ENCODE measurements at places on chromosomes 4 and X. TPM values are rescaled to one million over a fixed set of nuclear protein-coding genes. Genes with fewer than 3 reads are reported as not detected.

The ZNF518B gene
- 31.2 TPM for polyA plus RNA-seq

The ARX gene
- 42.8 TPM for polyA plus RNA-seq

The MMRN1 gene
- 2.2 TPM for polyA plus RNA-seq

The ADH6 gene
- not detected for polyA plus RNA-seq

The KLHL5 gene
- polyA plus RNA-seq = 33.8 TPM

The VSIG4 gene
- polyA plus RNA-seq = not detected

The PCDH10 gene
- polyA plus RNA-seq = 37.0 TPM

The KDR gene
- not detected for polyA plus RNA-seq

The HPSE gene
- 0.16 TPM for polyA plus RNA-seq

The TRIM2 gene
- polyA plus RNA-seq = 218 TPM

The CYSLTR1 gene
- polyA plus RNA-seq = not detected

The TMEM35A gene
- polyA plus RNA-seq = 244 TPM

The FRG2 gene
- polyA plus RNA-seq = not detected

The ZFP42 gene
- polyA plus RNA-seq = not detected

The TEX11 gene
- not detected for polyA plus RNA-seq

The TMEM156 gene
- not detected for polyA plus RNA-seq

The SLC34A2 gene
- not detected for polyA plus RNA-seq

The SMIM10L2A gene
- polyA plus RNA-seq = 4.7 TPM

The EFHC2 gene
- 0.22 TPM for polyA plus RNA-seq

The STK32B gene
- 42.8 TPM for polyA plus RNA-seq

The CHRDL1 gene
- polyA plus RNA-seq = 3.3 TPM

The S100G gene
- polyA plus RNA-seq = not detected

The HTATSF1 gene
- polyA plus RNA-seq = 137 TPM

The EPGN gene
- not detected for polyA plus RNA-seq

The MCF2 gene
- polyA plus RNA-seq = 11.1 TPM

The XG gene
- 0.42 TPM for polyA plus RNA-seq

The TIGD4 gene
- polyA plus RNA-seq = 3.3 TPM

The VCX2 gene
- polyA plus RNA-seq = not detected

The SEL1L3 gene
- polyA plus RNA-seq = 2.7 TPM

The REELD1 gene
- polyA plus RNA-seq = not detected

The GASK1B gene
- 0.40 TPM for polyA plus RNA-seq

The VEGFD gene
- polyA plus RNA-seq = not detected

The OTC gene
- not detected for polyA plus RNA-seq

The IRS4 gene
- polyA plus RNA-seq = 3.8 TPM

The THAP9 gene
- polyA plus RNA-seq = 11.7 TPM

The SASH3 gene
- polyA plus RNA-seq = not detected

The USP26 gene
- polyA plus RNA-seq = not detected

The ARHGAP36 gene
- 4.9 TPM for polyA plus RNA-seq

The GLRA2 gene
- polyA plus RNA-seq = 18.6 TPM

The DCAF8L2 gene
- not detected for polyA plus RNA-seq

The CDKL5 gene
- 5.1 TPM for polyA plus RNA-seq

The LRPAP1 gene
- polyA plus RNA-seq = 123 TPM

The IL2 gene
- polyA plus RNA-seq = not detected

Measured in neural cell (in vitro differentiated cells).